ENCODE measurements at places on chromosomes 11 and 22.

GRCh38 chr11:73404506-73405145 is 28.4 kb downstream of the RELT start:
- DNase-seq: no peak

DNA sequence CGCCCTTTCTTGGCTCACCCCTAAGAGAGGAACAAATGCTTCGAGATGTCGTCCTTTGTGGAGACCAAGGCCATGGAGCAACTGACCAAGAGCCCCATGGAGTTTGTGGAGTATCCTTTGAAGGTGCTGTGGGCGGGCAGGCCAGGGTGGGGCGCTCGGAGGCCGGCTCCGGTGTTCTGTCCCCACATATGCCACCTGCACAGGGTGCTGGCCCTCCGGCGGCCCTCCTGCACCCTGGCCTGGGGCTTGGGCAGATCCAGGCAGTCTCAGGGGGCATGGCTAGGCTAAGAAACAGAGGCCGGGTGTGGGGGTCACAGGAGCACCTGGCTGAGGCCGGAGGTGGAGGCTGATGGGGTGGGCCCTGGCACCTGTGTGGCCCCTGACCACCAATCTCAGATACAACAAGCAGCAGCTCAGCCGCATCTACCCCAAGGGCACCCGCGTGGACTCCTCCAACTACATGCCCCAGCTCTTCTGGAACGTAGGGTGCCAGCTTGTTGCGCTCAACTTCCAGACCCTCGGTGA is 10.3 kb downstream of the PLCB3 start:
- no peak for DNase-seq

GRCh38 chr11:64523456-64524157 is 67.4 kb upstream of the SLC22A12 start:
- no peak for DNase-seq

DNA sequence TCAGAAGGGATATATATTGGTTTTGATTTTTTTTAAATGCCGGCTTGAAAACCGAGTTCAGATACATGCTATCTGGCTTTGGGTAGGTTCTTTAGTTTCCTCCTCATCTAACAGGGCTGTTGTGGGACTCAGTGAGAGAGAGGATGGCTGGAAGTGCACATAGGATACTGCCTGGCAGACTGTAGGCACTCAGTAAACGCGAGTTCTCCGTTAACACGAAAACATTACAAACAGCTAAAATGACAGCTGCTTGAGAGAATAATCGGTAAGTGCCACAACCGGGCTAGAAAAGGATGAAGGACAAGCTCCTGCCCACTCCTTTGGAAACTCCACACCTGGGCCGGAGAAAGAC is 369 bp downstream of the XRRA1 start:
- DNase-seq: no peak

- no peak for DNase-seq
Measured at GRCh38 chr11:9571071-9571762, 2.3 kb upstream of the WEE1 start.

GRCh38 chr11:102666331-102666957 is 39.1 kb downstream of the MMP27 start:
- no peak for DNase-seq

GRCh38 chr22:48357961-48358360 is 1469.7 kb downstream of the BRD1 start:
- no peak for DNase-seq

GRCh38 chr11:61039916-61040315 is 62.4 kb upstream of the CD5 start:
- no peak for DNase-seq

DNA sequence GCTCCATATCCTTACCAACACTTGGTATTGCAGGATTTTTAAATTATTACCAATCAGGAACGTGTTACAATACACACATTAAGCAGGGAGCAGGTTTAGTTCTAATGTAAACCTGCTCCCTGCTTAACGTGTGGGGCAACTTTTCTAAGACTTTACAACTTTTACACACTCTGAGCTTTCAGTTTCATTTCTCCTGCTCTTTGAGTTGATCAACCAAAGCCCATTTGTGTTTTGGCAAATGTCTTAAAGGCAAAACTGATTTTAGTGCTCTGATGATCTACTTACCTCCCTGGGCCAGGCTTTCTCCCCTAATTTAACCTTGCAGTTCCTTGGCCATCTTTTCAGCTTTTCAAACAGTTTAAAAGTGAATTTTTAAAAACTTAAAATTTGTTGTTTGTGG is 70.9 kb downstream of the ZBTB44 start:
- no peak for DNase-seq

- DNase-seq: no peak
Measured at GRCh38 chr11:44563711-44564110, 1.8 kb upstream of the CD82 start.

GRCh38 chr11:5339771-5340322 is 3.5 kb downstream of the OR51B5 start:
- no peak for DNase-seq

DNA sequence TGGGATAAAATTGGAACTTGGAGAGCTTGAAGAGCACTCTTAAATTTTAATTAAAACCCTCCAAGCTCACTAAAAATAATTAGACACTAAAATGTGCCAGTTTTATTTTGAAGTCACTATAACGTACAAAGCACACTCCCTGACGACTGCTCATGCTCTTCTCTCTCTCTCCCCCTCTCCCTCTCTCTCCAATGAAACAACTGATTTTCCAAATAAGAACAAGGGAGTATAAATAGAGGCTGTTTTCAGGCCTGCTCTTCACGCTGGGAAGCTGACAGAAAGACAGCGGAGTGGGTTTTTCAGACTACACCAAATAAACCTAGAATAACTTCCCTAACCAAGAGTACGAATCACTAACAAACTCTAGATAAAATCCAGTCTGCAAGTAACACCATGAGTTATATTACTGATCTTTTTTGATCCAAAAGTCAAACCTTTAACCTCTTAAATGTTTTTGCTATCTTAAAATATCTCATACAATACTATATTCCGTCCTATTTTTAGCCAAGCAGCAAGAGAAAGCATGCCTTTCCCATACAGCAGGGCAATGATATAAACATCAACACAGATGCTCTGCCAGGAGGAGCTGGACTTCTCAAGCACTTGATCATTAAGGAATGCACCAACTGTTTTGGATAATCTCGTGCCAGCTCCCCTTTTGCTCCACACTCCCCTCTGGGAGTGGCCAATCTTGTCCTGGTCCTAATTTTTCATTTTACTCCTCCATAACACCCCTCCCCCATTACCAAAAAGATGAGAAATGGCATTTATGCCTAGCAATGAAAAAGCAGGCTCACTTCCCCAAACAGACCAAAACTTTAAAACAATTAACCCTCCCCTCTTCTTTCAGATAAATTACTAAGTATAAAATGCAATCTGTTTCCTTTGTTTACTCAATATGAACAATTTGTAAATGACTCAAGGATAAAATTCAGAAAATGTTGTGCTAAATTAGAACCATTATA is 116.9 kb downstream of the SOX6 start:
- DNase-seq: no peak

GRCh38 chr11:76139314-76139713 is 67.0 kb downstream of the WNT11 start:
- no peak for DNase-seq

- DNase-seq: no peak
Measured at GRCh38 chr11:86692317-86692716, 19.9 kb upstream of the ME3 start.

- no peak for DNase-seq
Measured at GRCh38 chr11:5288906-5289550, 12.7 kb downstream of the OR51B4 start.

GRCh38 chr11:55854704-55855103 is 16.2 kb downstream of the OR5D16 start:
- no peak for DNase-seq

DNA sequence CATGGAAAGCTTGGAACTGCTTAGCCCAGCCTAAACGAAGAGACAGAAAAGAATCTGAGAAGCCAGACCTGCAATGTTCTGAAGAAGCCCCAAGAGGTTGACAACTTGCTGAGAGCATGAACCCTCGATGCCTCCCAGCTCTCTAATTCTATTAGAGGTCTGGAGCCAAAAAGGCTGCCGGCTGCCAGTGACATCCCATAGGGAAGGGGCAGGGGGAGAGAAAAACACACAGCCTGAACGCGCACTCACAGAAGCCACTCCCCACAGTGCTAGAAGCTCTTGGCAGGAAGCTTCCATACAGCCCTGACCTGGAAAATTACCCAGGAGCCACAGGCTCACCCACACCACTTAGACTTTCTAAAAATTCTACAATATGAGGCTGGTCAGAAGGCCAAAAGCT is 18.3 kb downstream of the POLDIP3 start:
- no peak for DNase-seq

DNA sequence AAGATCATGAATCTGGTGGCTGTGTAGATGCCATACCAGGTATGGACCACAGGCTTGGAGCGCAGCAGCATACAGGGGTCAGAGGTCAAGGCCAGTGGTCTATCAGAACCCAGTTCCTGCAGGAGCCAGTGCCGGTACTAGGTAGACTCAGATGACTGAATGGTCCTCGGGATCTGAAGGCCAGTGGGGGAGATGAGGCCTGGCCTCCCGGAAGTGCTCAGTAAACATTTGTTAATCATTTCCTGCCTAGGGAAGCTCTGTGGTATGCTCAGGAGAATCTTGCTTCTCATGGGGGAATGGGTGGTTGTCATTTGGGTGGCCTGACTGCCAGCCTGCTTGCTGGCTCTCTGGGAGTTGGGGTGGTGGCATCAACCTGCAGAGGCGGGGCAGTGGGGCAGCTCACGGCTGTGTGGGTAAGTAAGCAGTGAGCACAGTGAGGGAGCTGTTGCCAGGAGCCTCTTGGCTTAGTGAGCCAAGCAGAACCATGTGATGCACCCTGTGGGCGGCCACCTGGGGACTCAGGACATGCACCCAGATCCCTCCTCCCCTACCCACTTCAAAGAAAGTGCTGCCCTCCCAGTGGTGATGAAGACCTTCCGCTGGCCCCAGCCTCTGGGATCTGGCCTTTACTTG is 33.0 kb downstream of the PTPRJ start:
- DNase-seq: peak; percentile 21

GRCh38 chr22:39039306-39040126 is 1.1 kb upstream of the APOBEC3F start:
- no peak for DNase-seq

DNA sequence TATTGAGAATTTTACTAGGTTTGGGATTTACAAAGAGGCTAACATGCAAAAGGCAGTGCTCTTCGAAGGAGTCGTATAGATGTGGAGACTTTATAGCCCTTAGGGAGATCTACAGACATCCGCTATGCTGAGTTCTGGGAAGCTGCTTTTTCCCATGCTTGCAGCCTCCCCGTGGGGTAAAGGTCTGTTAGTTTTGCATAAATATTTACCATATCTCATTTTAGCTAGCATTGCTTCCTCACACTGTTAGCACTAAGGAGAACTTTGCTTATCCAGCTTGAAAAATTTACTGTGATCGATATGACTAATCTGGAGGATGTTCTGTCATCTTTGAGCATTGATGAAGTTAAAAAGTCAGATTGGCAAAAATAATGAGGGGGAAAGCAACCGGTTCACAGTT is 18.6 kb downstream of the ARHGEF12 start:
- DNase-seq: no peak

DNA sequence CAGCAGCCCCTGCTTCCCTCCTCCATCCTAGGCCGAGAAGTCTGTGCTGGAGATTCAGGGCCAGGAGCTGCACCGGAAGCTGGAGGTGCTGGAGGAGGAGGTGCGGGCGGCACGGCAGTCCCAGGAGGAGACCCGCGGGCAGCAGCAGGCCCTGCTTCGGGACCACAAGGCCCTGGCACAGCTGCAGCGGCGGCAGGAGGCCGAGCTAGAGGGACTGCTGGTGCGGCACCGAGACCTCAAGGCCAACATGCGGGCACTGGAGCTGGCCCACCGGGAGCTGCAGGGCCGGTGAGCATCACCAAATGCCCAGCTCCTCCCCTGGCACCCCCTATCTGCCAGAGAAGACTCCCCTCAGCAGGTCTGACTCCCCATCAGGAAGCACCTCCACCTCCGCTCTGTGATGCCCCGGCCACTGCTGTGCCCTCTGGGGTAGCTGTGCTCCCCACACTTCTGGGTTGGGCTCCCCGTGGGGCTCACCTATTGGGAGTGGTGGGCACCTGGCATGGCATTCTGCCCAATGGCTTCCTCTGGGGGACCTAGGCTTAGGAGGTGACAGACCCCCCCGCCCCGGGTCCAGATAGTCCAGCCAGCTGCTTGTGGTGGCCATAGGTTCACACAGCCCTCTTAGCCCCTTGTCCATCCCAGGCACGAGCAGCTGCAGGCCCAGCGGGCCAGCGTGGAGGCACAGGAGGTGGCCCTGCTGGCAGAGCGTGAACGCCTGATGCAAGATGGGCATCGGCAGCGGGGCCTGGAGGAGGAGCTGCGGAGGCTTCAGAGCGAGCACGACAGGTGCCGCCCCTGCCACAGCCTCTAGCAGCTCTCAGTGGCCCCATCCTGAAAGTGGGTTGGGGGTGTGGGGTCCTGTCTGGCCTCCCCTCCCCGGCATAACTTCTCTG is 6.6 kb upstream of the RPS6KA4 start:
- DNase-seq: no peak

GRCh38 chr22:42905702-42906183 is 48.7 kb upstream of the ARFGAP3 start:
- DNase-seq: no peak

- no peak for DNase-seq
Measured at GRCh38 chr11:93958991-93959390, 62.2 kb upstream of the HEPHL1 start.

DNA sequence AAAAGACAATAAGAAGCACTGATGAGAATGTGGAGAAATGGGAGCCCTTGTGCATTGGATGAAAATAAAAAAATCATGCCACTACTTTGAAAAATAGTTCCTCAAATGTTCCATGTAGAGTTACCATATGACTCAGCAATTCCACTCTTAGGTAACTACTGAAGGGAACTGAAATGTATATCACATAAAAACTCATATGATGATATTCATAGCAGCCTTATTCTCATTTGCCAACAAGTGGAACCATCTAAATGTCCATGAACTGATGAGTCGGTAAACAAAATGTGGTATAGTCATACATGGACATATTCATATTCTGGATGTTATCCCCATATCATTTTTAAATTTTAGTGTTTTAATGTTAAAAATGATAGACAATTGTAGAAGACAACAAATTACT is 3.5 kb downstream of the KRTAP5-9 start:
- DNase-seq: no peak

GRCh38 chr11:112615238-112615637 is 346.0 kb upstream of the NCAM1 start:
- no peak for DNase-seq

DNA sequence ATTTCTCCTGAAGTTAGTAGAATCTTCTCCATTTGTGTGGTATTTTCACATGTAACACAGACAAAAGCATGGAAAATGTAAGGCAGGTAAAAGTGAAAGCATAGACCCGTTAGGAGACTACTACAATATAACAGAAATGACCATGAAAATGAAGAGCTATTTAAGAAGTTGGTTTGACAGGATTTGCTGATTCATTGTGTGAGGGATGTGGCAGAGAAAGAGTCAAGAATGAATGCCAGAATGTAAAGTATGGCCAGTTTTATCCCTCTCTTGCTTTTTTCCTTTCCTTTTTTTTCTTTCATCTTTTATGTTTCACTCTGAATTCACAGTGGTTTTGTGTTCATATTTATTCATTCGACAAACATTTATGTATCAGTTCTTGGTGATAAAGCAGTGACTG is 115.9 kb downstream of the ARFGAP2 start:
- no peak for DNase-seq
